ENCODE measurements at places on chromosomes 7 and 10. TPM values are rescaled to one million over a fixed set of nuclear protein-coding genes. Genes with fewer than 3 reads are reported as not detected.

Gene GUSB
- total RNA-seq, result 67.1 TPM

Gene WNT16
- not detected for total RNA-seq

GRCh38 chr7:25643286-25643685 is 415.0 kb upstream of the NPVF start:
- no peaks in the 10 kb centered on the region for H3K36me3 ChIP-seq
- no peaks in the 10 kb centered on the region for H3K27me3 ChIP-seq
- peak overlapping the region; percentile 66 for H3K27ac ChIP-seq

Gene TACC2
- total RNA-seq, result 688 TPM

Gene SMKR1
- total RNA-seq, result 0.76 TPM

- peak; percentile 3 for DNase-seq
- H3K36me3 ChIP-seq, result no peaks in the 10 kb centered on the region
- peak overlapping the region; percentile 51 for H3K27ac ChIP-seq
- no peaks in the 10 kb centered on the region for H3K27me3 ChIP-seq
- peaks cover 3% of the 10 kb centered on the region for H3K4me1 ChIP-seq
Observed at GRCh38 chr7:151936207-151936606, 20.0 kb upstream of the GALNTL5 start.

Gene DNAJB12
- 81.7 TPM for total RNA-seq

Gene OR13A1
- total RNA-seq, result 2.3 TPM

DNA sequence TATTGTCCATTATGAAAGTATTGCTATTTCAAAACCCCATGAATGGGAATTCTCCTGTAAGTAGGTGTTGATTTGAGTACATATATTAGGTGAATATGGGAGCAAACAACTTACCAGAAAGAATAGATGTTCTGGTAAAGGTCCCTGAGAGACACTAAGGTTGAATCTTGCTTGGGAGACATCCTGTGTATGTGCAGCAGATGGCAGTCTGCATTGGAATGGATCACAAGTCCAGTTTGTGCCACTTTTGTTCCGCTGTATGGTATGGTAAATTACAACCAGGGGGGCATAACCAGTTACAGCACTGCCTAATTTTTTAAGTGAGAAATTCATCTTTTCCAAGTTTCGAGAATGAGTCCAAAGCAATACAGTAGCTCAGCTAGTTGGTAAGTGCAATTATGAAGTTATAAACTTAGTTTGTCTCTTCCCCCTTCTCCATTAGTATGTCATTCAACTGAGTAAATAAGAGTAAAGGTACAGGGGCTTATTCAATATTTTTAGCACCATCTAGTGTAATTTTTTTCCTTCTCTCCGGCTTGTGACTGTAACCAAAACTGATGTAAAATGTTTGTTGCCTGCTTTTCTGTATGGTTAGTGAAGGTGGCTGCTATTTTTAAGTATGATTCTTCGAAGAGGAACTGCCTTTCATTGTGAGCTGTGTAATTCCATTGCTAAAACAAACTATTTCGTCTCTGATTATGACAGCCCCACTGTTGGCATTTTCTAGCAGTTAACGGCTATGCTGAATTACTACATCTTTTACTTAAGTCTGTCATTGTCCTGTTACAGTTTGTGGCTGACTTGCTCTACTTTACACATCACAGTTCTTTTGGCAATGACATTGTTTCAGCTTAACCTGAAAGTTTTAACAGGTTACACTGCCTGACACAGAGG is 2.8 kb downstream of the MCU start:
- no peaks in the 10 kb centered on the region for H3K27me3 ChIP-seq
- DNase-seq, result no peak
- H3K27ac ChIP-seq, result peak overlapping the region; percentile 35
- H3K4me3 ChIP-seq, result no peak overlapping the region

- H3K36me3 ChIP-seq, result no peaks in the 10 kb centered on the region
- no peak for DNase-seq
- H3K27ac ChIP-seq, result no peak overlapping the region
Observed at GRCh38 chr10:36026656-36027390, 384.7 kb upstream of the FZD8 start.

- no peak overlapping the region for H3K4me3 ChIP-seq
- peaks cover 4% of the 10 kb centered on the region for H3K4me1 ChIP-seq
- no peak for DNase-seq
- no peaks in the 10 kb centered on the region for H3K27me3 ChIP-seq
- no peaks in the 10 kb centered on the region for H3K36me3 ChIP-seq
- H3K27ac ChIP-seq, result no peak overlapping the region
Observed at GRCh38 chr7:129089521-129090212, 34.8 kb upstream of the TNPO3 start.

DNA sequence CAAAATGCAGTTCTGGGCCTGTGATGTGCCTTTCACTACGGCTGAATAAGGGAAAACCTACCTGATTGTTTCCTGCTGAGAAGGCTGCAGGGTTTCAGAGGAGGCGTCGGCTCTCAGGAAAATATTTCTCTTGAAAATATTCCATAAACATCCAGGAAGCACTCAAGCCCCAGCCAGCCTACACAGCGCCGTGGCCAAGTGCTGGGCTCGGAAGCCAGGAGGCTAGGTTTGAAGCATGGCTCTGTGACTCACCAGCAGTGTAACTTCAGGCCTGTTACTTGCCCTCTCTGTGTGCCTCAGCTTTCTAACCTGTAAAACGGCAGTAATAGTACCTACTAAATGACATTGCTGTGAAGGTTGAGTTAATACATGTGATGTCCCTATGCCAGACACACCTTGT is 399.1 kb downstream of the GATA3 start:
- no peaks in the 10 kb centered on the region for H3K27me3 ChIP-seq
- no peaks in the 10 kb centered on the region for H3K4me1 ChIP-seq
- H3K27ac ChIP-seq, result no peak overlapping the region
- H3K4me3 ChIP-seq, result no peak overlapping the region

DNA sequence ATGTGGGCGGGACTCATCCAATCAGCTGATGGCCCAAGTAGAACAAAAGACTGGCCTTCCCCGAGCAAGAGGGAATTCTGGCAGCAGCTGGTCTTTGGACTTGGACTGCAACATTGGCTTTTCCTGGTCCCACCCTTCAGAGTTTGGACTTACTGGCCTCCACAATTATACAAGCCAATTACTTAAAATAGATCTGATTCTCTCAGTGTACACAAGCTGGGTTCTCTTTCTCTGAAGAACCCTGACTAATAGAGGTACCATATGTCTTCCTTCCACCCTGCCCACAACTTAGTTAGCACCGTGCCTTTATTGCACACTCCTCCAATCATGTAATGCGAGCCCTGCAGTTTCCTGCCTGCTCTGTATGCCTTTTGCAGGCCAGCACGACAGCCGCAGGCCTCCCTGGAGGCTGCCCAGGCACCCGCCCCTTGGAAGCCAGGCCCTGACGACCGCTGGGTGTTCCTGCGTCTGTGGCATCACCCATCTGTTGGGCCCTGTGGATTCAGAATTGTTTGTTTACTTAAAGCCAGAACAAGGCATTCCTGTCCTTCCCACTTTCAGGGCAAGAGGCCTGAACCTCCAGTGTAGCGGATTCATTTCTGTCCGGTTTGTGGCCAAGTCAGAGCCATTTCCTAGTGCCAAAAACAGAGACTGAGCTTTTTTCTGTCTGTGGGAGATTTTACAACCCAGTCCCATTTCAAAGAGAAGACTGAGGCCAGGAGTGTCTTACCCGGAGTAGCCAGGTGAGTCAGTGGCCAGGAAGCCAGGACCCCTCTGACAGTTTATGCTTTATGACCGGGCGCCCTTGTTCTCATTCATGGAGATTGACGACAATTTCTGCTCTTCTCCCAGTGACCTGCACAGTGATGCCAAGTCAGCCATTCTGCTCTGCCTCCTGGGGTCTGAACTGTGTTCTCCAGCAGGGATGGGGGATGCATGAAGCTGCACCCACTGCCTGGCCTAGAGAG is 968 bp upstream of the INMT start:
- no peaks in the 10 kb centered on the region for H3K36me3 ChIP-seq
- peak; percentile 59 for DNase-seq
- H3K4me1 ChIP-seq, result peaks cover 16% of the 10 kb centered on the region
- peak overlapping the region; percentile 83 for H3K27ac ChIP-seq
- peak overlapping the region; percentile 45 for H3K4me3 ChIP-seq
- no peaks in the 10 kb centered on the region for H3K27me3 ChIP-seq

Gene CALHM3
- 0.30 TPM for total RNA-seq

DNA sequence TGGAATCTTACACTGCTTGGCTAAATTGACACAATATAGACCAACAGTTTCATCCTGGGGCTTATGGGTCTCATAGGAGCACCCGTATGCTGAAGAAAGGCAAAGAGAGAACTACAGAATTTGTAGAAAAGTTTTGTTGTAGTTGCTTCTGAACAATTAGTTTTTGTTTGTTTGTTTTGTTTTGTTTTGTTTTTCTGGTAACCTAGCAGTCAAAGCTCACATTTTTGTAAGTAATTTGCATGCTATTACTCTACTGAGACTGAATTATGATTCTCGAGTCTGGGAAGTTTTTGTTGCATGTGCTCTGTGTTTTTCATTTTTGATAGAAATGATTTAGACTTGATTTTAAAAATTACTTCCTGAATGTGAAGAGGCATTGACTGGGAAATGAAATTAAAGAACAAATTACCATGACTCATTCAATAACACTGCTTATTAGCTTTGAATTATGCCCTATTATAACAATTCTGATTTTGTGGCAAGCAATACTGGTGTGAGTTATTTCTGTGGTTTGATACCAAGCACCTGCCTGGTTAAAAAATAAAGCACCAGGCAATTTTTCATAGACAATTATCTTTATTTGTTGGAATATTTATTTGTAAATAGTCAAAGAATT is 438 bp downstream of the LSMEM1 start:
- peaks cover 22% of the 10 kb centered on the region for H3K4me1 ChIP-seq
- DNase-seq, result no peak
- H3K27ac ChIP-seq, result peak overlapping the region; percentile 17
- no peaks in the 10 kb centered on the region for H3K27me3 ChIP-seq

GRCh38 chr10:29546773-29547313 is 87.9 kb downstream of the SVIL start:
- no peak overlapping the region for H3K4me3 ChIP-seq
- H3K27ac ChIP-seq, result no peak overlapping the region
- H3K27me3 ChIP-seq, result no peaks in the 10 kb centered on the region
- H3K4me1 ChIP-seq, result no peaks in the 10 kb centered on the region

Gene FANK1
- 29.3 TPM for total RNA-seq

DNA sequence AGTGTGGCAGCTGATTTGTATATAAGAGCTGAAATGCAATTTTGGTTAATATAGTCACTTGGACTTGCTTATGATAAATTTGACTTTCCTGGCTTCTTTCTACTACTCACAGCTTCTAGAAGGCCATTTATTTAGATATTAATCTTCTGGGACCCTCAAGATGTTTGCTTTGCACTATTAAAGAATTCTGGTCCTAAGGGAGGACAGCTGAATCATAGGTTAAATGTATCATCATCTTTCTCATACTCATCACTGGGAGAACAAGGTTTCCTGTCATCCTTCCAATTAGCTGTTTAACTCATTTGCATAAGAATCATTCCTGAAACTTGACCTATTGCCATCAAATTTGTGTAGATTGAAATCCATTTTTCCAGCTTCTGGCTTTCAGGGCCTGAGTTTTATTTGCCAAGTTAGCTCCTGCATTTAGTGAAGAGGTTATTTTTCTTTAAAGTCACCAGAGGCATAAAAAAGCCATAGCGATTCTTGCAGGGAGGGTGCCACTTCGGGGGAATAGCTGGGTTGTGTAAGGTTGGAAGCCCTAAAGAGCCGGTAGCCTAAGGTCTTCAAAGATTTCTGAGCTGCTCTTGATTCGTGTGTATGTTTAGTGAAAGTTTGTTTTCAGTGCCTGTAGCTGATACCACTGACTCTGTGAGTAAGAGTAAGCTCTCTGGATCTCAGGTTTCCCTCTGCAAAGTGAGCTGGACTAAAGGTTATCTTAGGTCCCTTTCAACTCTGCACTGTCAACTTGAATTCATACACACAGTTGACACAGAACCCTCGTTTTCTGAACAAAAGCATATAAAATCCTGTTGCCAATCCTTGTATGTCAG is 4.3 kb downstream of the MAP3K8 start:
- H3K36me3 ChIP-seq, result peaks cover 63% of the 10 kb centered on the region
- DNase-seq, result no peak
- H3K27ac ChIP-seq, result peak overlapping the region; percentile 98
- peaks cover 70% of the 10 kb centered on the region for H3K4me1 ChIP-seq
- peak overlapping the region; percentile 84 for H3K4me3 ChIP-seq

Gene UCN3
- total RNA-seq, result 1.3 TPM

DNA sequence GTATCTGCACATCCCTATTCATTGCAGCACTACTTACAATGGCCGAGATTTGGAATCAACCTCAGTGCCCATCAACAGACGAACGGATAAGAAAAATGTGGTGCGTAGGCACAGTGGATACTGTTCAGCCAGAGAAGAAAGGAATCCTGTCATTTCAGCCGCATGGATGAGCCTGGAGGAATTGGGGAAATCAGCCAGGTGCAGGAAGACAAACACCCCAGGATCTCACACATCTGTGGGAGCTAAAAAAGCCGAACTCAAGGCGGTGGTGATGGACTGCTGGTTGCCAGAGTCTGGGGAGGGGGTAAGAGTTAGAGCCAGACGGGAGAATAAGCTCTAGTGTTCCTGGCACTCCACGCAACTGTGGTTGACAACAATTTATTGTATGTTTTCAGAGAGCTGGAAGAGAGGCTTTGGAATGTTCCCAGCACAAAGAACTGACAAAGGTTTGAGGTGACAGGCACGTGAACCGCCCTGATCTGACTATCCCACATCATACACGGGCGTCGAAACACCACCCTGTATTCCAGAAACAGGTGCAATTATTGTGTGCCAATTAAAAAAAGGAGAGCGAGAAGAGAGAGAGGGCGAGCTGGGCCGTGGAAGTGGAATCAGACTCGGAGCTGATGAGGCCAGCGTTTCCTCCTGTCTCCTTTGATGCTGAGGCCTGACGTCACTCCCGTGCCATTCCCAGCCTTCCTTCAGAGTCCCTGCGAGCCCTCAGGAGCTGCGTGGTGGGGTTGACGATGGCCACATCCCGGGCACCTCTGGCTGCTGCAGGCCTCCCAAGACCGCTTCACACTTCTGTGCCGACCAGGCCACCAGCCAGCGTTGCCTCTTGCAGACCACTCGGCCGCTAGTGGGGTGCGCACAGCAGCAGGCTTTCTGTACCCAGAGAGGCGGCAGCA is 189.5 kb downstream of the DNAJB6 start:
- H3K27ac ChIP-seq, result no peak overlapping the region
- no peaks in the 10 kb centered on the region for H3K4me1 ChIP-seq
- no peaks in the 10 kb centered on the region for H3K27me3 ChIP-seq
- no peaks in the 10 kb centered on the region for H3K36me3 ChIP-seq
- DNase-seq, result peak; percentile 81

DNA sequence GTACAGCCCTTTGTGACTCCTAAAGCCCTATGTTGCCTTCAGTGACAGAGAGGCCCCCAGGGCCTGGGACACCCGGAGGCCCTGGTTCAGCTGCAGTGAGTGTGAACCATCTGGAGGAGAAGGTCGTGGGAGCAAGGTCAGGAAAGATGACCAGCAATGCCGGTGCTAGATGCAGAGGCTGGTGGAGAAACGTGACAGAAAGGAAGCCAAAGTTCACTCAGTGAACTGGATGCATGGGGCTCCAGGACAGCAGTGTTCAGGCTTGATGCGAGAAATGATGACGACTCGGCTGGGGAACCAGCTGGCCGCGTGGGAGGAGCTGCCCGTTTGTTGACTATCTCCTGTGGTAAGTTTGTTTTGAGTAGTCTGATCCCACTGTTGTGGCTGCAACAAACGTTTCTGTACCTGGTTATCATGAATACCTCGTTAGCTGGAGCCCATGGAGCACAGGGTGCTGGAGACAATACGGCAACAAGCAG is 54.1 kb upstream of the MKRN1 start:
- no peaks in the 10 kb centered on the region for H3K4me1 ChIP-seq
- no peaks in the 10 kb centered on the region for H3K27me3 ChIP-seq
- DNase-seq, result no peak

Gene HHEX
- total RNA-seq, result 14.7 TPM

Gene CHRM2
- total RNA-seq, result 1.5 TPM

Gene SRGN
- 326 TPM for total RNA-seq
